GM03348 (cell line): ENCODE measurements at places on chromosomes 5 and 9.

- DNase-seq = peak; percentile 12
Observed at GRCh38 chr9:20823051-20823450, 139.0 kb downstream of the FOCAD start.

- no peak for DNase-seq
Observed at GRCh38 chr9:79581388-79581787, 9.6 kb downstream of the TLE4 start.

- DNase-seq = no peak
Observed at GRCh38 chr5:1104327-1105006, 7.4 kb downstream of the SLC12A7 start.

GRCh38 chr5:55540024-55540423 is 5.3 kb upstream of the PLPP1 start:
- DNase-seq = no peak

DNA sequence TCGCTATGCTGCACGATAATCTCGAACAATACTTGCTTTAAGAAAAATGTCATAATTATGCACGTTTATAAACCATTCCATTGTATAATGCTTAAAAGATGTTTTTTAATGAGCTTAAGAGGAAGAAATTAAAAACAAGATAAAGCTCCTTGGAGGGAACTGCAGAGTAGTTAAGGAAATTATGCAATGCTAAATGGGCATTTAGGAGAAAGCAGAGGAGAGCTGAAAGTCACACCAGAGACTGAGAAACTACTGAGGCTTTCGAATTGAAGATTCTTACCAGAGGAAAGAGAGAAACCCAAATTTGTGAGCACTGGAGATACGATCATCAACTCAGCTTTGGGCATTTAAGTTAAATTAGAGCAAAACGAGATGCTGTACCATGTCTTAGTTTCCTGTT is 119.4 kb downstream of the CDH10 start:
- no peak for DNase-seq
